ENCODE measurements at places on chromosomes 5 and 9.

- no peak for DNase-seq
Measured at GRCh38 chr9:131583836-131584555, 38.7 kb downstream of the PRRT1B start.

- DNase-seq, result no peak
Measured at GRCh38 chr5:60196385-60197113, 303.0 kb upstream of the PDE4D start.

DNA sequence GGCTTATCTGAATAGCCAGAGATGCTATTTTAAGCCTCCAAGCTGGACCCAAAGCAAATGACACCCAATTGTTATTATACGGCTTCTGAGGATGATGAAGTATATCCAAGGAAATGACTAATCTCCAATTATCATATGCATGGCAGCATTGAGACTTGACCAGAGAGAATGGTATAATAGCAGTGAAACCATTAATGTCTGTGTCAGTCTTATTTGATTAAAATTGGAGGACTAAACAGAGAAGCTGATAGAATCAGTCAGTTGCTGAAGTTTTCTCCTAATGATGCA is 200.5 kb downstream of the EFNA5 start:
- no peak for DNase-seq

- DNase-seq, result no peak
Measured at GRCh38 chr5:50365426-50366251, 75.4 kb downstream of the EMB start.

DNA sequence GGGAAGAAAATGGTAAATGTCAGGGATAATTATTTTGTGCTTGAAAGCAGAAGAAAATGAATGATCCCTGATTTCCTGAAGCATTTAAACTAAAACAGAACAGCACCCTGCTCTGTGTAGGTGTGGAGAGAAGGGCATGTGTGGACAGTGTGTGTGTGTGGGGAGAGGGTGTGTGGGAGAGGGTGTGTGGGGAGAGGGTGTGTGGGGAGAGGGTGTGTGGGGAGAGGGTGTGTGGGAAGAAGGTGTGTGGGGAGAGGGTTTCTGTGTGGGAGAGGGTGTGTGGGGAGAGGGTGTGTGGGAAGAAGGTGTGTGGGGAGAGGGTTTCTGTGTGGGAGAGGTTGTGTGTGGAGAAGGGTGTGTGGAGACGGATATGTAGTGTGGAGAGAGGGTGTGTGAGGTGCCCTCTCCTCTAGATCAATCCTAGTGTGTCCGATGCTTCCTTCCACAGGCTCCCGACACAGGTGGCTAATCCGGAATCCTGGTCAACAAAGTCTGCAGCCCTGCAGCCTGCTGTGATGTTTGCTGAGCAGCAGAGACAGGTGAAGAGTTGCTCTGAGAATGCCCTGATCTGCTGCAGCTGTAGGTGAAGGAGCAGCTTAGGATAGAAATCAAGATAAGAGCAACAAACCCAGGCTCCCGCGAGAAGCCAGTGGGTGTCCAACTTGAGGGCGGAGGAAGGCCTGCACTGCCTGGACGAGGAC is 15.5 kb downstream of the IRX4 start:
- no peak for DNase-seq

GRCh38 chr5:3596261-3596825 is 711 bp downstream of the IRX1 start:
- DNase-seq, result no peak

DNA sequence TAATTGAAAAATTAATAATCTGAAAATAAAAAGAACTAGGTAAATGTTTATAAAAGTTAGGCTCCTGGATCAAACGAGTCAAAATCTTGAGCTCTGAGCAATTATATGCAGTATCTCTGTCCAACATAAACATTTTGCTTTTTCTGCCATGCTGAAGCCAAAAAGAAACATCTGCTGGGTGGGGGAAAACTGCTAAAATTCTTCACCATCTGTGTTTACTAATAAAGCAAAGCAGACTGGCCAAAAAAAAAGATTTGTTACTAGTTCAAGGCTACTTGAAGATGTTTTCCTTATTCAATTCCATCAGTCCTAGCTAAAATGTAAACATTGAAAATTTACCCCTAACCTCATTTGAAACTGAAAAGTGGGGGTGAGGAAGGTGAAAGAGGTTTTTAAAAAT is 29.7 kb downstream of the GTF3C4 start:
- no peak for DNase-seq

All from memory B cell (primary cell).